ENCODE measurements at places on chromosomes 12 and 14. TPM values are rescaled to one million over a fixed set of nuclear protein-coding genes. Genes with fewer than 3 reads are reported as not detected.

Gene LRP6
- 26.7 TPM for total RNA-seq

Gene NXPH4
- total RNA-seq: 4.6 TPM

Gene NFE2
- total RNA-seq: 0.26 TPM

Gene SLC7A8
- total RNA-seq: 17.8 TPM
